Stimulated activated CD4-positive, alpha-beta T cell treated with anti-CD3 and anti-CD28 coated beads, TNF-alpha, amount 100 ng/mL, for 48 hours (primary cell): ENCODE measurements at places on chromosomes 7 and 10.

DNA sequence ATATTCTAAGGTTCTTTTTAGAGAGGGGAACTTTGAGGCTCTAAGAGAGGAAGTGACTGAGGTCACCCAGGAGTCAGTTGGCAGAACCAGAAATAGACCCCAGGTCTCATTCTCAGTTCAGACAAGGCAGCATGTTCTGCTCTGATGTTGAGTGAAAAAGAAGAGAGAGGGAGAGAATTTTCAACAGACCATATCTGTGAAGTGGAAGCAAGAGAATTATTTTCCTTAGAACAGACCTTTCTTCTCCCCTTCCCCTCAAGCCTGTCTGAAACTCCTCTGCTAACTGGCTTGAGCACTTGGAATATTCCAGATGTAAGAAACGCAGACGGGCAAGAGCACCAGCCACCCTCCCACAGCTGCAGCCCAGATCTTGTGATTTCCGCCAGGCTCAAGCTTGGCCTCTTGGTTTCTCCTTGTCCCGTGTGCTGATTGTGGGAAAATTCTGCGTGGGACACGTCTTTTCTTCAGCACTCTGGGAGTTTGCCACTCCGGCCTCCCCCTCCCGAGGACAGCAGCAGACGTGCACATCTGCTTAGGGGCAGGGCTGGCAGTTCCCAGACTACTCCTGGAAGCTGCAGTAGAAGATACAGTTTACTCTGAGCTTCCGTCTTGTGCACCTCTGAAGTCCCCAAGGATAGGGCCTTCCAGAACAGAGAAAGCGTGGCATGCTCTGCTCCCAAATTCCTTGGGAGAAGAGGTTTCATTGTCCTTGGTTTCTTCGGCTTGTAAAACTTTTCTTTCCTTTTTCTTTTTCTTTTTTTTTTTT lies 22.7 kb upstream of the IKZF1 start:
- DNase-seq, result no peak

DNA sequence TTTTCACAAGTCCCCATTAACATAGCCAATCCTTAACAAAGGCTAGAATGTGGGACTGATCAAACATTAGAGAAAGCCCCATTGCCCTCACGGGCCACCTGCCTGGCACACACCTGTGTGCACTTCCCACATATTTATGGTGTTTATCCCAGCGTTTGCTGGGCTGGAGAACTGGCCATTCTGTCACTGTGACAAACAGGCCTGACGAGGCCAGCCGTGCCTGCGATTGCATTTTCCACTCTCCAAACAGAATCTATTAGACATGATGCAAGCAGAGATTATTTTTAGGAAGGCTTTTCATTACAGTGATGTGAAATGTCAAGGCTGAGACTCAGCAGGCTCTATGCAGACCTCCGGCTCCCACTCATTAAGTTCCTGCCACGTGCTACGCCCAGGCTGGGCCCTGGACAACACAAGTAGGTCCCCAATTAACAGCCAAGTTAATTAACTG lies 20.4 kb downstream of the PTPRN2 start:
- DNase-seq, result no peak

DNA sequence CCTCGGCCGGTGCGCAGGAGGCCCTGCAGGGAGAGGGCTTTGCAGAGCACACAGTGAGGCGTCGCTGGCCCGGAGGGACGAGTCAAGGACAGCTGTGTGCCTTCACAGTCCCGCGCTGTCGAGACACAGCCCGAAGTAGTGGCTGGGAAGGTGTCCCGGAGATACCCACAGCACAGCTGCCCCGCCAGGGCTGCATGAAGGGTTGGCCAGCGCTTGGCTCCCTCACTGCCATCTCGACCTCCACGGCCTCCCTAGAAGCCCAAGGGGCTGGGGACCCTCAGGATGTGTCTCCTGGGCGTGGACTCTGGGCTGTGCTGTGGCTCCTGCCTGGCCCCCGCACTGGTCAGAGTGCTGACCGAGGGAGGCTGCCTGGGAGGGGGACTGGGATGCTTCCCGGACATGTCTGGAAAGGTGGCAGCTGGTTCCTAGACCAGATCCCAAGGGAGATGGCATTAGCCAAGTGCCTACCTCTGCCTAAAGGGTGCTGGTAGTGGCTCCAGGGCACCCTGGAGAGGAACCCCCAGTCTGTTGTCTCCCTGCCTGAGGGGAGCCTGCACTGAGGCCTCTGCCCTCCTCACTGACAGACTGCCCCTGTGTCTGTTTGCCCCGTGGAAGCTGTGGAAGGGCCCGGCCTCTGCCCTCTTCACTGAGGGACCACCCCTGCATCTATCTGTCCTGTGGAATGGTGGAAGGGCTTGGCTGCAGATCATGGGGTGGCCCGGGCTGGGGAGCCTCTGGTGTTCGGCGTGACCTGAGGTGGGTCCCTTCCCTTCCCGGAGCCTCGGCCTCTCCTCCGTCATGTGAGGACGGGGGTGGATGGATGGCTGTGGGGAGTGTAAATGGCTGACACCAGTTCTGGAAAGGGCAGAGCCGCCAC lies 5.8 kb downstream of the ELFN1 start:
- DNase-seq, result no peak

DNA sequence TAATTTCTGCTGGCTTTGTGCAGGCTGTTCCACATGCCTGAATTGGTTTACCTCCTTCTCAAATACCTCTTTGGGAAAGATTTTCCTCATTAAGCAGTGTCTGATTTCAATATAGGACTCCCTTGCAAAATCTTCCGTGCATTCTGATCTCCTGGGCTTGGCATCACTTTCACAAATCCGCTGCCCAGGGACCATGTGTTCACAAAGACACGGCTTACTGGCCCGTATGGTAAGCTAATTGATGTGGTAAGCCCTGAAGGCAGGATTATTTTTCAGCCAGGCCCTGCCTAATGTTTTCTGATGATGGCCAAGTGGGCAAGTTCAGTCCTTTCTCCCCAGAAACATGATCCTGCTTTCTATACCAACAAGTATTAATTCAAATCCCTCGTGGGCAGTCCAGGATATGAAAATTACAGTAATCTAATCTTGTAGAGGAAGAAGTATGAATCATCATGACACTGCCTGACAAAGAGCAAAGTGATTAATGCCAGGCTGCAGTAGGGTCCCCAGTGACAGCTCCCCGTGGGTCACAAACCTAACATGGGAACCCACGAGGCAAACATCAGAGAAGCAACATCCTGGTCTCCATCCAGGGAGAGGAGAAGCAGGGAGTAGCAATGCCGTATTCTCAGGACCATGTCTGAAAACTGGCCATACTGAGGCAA lies 11.6 kb upstream of the SVIL start:
- DNase-seq, result no peak

DNA sequence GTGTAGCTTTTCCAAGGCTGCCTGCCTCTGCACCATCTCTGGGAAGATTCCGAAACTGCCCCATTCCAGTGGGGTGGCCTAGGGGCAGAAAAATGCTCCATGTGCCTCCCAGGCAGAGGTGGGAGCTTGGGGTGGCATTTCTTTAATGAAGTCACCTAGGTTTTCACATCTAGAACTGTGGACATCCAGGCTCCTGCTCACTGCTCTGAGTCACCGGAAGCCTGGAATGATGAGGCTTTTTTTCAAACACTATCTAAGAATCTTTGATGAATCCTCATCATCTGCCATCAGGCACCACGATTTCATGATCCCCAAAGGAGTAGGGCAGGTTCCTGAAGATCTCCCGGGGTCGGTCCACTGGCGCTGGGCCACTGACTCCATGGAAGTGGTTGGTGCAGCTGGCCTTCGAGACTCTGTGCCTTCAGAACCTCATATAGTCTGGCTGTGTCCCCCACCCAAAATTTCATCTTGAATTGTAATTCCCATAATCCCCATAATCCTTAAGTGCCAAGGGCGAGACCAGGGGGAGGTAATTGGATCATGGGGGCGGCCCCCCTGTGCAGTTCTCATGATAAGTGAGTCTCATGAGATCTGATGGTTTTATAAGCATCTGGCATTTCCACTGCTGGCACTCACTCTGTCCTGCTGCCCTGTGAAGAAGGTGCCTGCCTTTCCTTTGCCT lies 37.1 kb downstream of the MTURN start:
- no peak for DNase-seq

GRCh38 chr7:16524332-16524731 lies 2.3 kb upstream of the LRRC72 start:
- DNase-seq, result no peak

DNA sequence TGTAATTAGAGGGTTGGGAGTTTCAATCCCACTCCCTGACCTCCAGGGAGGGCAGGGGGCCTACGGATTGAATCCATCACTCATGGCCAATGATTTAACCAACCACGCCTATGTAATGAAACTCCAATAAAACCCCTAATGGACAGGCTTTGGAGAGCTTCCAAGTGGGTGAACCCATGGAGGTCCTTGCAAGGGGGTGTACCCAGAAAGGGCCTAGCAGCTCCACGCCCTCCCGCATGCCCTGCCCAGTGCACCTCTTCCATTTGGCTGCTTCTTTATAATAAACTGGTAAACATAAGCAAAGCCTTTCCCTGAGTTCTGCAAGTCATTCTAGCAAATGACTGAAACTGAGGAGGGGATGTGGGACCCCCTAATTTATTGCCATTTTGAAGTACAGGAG lies 280.1 kb downstream of the FRMD4A start:
- no peak for DNase-seq

GRCh38 chr10:124259139-124259825 lies 159.4 kb downstream of the OAT start:
- DNase-seq, result no peak
